ENCODE measurements at places on chromosomes 5 and 9. TPM values are rescaled to one million over a fixed set of nuclear protein-coding genes. Genes with fewer than 3 reads are reported as not detected.

- DNase-seq, result no peak
These were observed 585.3 kb upstream of the CCNG1 start for GRCh38 chr5:162852134-162852533.

- peak; percentile 21 for DNase-seq
These were observed 41.2 kb upstream of the VCAN start for GRCh38 chr5:83430130-83431010.

DNA sequence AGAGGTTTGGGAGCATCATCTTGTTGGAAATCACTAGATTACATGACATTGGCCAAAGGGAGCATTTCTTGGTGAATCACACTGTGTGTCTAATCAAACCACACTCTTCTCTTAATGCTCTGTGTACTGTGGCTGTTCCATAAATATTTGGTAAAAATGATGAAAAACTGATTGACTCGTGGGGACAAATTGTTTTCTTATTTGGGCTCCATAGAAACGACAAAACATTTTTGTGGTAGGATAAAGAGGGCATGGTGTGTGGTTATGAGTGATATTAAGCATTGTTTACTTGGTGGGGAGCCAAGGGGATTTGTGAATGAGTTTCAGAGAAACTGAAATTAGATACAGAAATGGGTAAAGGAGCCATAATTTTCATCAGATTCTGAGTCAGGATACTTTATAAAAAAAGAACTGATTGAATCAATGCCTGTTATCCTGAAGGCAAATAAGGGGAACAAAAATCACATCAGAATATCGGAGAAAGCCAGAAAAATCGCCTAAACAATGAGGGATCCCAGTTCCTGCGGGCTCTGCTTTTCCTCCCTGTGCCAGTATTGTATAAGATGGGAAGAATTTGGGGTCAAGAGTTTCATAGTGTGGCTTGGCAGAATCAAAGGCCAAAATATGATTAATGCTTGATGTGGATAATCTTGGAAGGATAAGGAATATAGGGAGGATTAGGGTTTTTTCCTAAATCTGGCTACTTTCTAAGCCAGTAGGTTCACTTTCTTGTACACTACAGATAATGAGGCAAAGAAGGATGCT, 33.3 kb downstream of the FBXL7 start:
- DNase-seq, result no peak

DNA sequence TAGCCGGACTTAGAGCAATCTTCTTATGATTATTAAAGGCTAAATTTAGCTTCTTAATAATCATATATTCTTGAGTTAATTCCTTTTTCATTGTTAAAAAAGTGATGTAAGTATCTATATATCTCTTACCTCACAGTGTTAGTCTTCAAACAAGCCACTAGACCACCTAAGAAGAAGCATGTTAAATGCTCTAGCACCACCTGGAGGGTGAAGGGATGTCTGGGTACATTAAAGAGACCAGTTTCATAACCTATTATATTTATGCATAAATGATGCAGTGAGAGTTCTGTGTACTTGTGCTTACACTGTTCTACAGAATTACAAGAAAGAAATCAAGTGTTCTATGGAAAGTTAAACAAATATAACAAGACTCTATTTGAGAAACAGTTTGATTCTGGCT, 55.9 kb upstream of the SLCO6A1 start:
- no peak for DNase-seq

DNA sequence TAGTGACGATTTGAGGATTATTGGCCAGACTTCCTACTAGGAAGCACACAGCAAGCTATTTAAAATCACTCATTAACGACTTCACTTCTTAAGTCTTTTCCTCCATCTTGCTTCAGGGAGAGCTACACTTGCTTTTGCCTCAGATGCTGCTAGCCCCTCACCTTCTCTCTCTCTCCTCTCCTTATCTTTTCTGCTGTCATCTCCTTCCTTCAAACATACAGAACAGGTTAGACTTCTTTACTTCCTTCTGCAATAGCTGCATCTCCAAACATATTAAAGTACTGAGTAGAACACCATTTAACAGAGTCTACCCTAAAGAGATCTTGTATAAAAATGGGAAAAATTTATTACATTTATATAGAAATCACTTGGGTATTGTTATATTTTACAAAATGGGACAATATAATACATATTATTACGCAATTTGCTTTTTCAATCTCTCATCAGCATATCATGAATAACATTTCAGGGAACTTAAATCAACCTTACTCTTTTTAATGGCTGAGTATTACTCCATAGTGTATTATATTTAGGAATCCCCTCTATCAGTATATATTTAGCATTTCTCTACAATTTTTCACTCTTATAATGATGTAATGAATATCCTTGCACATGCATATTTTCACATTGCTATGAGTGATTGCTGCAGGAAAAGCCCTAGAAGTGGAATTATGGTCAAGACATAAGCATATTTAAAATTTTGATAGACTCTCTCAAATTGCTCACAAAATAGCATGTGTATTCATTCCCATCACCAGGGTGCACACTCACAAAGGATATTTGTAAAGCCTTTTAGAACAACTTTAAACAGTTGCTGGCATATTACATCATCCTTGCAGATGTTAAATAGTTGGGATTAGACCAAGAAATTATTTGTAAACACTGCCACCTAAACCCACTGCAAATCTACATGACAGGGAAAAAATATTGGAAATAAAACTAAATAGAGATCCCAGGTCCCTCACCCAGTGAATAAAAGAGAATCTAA, 164.5 kb upstream of the NFIB start:
- DNase-seq, result no peak

DNA sequence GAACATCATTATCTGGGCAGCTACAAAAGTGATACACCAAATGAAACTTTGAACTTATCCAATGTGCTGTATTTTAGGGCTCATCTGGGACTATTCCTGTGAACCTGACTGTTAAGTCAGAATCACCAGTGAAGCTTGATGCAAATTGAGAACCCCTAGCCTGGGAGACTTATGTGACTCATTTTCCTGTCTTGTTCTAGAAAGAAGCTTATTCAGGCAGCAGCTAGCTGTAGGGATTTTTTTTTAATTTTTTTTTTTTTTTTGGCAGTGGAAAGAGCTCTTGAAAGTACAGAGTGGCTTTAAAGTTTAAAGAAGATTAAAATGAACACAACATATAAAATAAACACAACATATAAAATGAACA, 81.1 kb upstream of the TNFAIP8 start:
- peak; percentile 61 for DNase-seq

GRCh38 chr9:73179589-73179988, 27.9 kb downstream of the ANXA1 start:
- DNase-seq, result no peak

DNA sequence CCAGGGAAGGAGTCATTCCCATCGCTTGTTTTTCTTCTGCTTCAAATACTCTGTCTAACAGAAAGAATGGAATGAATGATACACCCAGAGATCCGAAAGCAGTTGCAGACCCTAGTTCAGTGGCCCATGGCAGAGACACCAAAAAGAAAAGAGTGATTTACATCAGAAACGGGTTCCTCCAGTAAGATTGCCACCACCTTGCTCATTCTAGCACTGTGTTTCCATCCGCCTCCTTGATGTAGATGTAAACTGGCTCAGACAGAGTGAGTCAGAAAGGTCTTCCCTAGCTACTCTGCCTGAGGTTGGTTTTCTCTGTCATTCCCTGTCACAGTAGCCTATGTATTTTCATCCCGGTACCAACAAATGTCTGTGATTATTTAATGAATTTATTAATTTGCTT, 15.9 kb upstream of the CLINT1 start:
- DNase-seq, result no peak

DNA sequence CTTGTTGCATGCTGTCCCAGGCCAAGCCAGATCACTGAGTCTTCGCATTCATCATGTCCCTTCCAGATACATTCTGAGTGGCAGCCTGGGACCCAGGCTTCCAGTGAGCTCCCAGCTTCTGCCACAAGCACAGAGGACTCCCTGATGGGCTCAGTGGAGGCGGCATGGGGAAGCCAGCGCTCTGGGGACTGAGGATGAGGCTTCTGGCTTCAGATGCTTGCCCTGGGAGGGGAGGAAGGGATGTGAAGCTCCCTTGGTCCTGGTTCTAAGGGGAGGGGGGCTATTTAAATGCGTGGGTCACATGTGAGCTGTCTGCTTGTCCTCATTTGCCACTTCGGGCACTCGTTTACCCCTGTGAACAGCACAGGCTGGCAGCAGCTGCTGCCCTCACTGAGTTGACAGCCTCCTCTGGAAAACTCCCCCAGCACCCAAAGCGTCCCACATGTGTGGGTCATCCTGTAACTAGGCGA, 174.0 kb downstream of the NR3C1 start:
- DNase-seq, result peak; percentile 43

DNA sequence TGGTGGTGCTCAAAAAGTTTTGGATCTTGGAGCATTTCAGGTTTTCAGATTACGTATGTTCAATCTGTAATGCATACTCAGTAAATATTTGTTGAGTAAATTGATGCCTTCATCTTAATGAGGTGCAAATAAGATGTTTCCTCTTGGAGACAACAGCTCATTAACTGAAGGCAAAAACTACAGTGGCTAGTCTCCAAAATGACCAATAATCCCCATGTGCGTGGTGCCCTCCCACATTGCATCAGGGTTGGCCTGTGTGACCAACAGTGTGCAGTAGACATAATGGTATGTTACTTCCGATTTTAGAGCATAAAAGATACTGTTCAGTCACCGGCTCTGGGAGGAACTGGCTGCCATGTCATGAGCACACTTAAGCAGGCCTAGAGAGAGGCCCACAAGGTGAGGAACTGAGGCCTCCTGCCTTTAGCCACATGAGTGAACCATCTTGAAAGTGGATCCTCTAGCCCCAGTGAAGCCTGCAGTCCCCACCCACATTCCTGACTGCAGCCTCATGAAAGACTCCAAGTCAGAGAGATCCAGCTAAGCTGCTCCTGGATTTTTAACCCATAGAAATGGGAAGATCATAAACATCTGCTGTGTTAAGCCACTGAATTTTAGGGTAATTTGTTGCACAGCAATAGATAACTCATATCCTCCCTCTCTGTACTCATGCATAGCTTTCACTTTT, 55.7 kb downstream of the LIFR start:
- DNase-seq, result no peak

- no peak for DNase-seq
These were observed 58.3 kb upstream of the NXNL2 start for GRCh38 chr9:88476491-88477271.

- DNase-seq, result no peak
These were observed 175.2 kb downstream of the CACNA1B start for GRCh38 chr9:138052635-138053320.

RLN1 gene
- 0.78 TPM for total RNA-seq

TOR1A gene
- 18.9 TPM for total RNA-seq

ADGRV1 gene
- 0.50 TPM for total RNA-seq

IFNA13 gene
- not detected for total RNA-seq

C8G gene
- total RNA-seq, result not detected
